Fibroblast of skin of left biceps (primary cell): ENCODE measurements at places on chromosomes 2 and 18.

GRCh38 chr2:241941691-241942301 lies 72.3 kb downstream of the RTP5 start:
- DNase-seq = no peak

DNA sequence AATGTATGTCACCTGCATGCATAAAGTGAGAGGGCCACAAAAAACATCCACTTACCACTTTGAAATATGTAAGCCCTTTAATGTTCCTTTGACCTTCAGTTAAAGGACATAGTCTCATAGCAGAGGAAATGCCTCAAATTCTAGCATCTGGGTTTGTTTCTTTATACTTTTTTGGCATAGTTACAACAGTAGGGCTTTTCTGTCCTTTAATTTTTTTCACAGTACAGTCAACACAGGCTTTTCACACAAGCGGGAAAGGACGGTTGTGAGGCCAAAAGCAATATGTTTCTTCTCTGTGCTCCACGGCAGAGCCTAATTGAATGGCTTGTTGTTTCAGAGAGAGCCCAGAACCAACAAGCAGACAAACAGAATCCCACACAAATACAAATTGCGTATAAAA lies 57.6 kb downstream of the CRIM1 start:
- no peak for DNase-seq

- DNase-seq = no peak
Observed at GRCh38 chr2:53640466-53640865, 127.1 kb upstream of the CHAC2 start.

GRCh38 chr2:79832511-79833234 lies 319.8 kb downstream of the CTNNA2 start:
- DNase-seq = no peak

DNA sequence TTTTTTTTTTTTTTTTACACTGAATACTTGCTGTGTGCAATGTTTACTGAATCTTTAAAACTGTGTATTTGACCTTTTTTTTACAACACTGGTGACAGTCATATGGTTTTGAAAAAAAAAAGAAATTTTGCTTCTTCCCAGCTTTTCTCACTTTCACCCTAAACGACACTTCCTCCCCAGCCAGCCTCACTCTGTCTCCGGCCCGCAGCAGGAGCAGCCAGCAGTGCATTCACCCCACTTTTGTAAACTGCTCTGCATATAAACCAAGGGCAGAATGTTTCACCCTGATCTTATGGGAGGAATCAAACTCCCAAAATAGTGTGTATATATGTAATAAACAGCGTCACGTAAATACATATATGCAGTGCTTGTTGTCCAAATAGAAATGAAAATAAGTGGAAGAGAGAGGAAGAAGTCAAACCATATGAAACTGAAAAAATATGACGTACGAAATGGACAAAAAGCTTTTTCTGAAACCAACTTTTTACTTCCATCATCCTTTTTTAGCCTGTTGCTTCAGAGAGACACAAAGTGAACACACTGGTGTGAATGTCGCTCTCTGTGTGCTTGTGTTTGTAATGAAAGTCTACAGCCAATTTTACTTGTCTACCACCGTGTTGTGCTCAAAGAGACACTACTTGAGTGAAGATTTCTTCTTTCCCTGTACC lies 54.2 kb downstream of the ZCCHC2 start:
- DNase-seq = no peak

- DNase-seq = no peak
Observed at GRCh38 chr2:42001711-42002201, 46.1 kb upstream of the PKDCC start.

DNA sequence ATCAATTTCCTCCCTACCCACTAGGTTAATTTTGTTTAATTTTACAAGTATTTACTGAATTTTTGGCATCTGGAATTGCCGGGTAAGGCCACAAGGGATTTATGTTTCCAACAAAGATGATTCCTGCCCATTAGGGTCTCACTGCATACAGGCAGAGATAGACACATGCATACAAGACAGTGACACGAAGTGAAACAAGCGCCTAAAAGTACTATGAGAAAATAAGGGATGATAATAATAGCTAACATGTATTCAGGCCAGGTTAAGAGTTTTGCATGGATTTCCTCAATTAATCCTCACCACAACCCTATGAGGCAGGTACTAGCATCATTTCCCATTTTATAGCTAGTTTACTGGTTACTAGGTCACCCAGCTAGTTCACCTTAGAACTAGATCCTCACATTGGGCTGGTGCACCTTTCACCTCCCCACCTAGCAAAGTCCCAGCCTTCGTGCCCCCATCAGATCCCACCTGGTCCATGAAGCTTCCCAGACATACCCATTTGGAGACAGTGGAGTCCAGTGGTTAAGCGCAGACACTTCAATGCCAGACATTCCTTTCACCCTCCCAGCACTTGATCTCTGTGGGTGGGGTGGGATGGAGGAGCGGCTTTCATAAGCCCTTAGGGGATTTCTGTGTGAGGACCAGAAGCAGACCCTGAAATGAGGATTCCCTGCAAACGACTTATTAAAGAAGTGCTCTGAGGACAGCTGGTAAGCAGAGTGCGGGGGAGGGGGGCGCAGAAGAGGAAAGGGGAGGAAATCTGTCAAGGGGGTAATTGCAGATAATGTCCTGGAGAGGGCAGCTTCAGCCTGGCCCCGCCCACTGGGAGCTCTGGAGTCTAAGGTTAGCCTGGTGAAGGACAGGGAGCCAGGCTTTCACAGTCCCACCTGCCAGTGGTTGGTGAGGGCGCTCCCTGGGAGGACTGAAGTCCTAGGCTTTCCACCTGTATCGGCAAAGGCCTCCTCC lies 5.8 kb upstream of the DGUOK start:
- no peak for DNase-seq
